Jurkat, Clone E6-1 (cell line): ENCODE measurements at places on chromosomes 2 and 18.

GRCh38 chr2:187842978-187843847, 289.0 kb upstream of the TFPI start:
- peak; percentile 57 for DNase-seq

DNA sequence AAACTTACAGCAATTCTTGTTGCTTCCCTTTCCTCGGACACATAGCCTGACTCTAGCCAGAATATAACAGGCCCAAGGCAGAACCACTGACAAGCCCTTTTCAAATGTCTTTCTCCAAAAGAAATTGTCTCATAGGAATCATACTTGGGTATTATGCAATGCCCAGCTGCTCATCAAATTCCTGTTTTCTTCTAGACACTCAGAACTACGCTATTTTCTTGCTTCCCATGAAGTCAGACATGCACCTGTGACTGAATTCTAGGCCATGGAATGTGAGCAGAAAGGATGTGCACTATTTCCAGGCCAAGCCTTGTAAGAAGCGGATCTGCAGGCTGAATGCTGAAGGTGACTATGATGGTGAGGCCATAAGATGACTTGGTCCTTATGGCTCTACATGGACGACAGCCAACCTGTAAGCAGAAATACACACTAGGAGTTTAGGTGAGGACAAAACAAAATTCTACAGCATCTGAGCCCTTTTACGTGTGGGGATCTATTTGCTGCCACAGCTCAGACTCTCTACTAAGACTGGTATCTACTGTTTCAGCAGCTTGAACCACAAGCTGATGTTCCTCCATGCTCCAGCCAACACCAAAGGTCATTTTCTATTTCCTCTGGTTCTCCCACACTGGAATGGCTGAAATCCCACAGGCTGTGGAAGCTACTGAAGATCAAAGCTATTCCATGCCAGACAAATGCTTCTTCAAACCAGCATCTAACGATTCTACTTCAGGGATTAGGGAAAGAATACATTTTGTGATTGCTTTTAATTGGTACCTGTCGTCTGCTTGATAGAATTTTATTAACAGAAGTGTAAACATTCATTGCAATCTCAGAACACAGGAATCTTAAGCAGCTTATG, 378.7 kb downstream of the RBM43 start:
- no peak for DNase-seq

DNA sequence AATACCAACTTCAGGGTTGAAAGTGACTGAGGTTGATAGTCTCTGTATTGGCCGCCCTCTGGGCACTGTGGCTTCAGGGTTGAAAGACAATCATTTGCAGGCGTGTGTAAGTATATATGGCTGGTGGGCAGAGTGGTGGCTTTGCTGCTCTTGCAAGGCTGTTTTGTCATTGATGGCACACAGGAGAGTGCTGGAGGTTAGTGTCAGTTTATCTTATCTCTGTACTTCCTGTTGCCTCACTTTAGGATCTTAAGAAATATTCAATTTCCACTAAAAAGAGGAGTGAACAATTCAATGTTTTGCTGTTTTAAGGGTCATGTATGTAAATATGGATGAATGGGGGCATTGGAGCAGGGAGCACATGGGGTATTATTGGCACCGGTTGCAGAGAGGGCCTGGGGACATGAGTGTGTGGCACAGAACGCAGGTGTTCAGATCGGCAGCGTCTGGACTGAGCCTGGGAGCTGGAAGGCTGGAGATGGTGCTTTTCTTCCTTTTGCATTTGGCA, 51.5 kb downstream of the NCK2 start:
- peak; percentile 88 for DNase-seq

GRCh38 chr2:177264209-177264692, 276 bp downstream of the NFE2L2 start:
- DNase-seq, result no peak

GRCh38 chr2:217539126-217539525, 463.7 kb downstream of the TNS1 start:
- no peak for DNase-seq

DNA sequence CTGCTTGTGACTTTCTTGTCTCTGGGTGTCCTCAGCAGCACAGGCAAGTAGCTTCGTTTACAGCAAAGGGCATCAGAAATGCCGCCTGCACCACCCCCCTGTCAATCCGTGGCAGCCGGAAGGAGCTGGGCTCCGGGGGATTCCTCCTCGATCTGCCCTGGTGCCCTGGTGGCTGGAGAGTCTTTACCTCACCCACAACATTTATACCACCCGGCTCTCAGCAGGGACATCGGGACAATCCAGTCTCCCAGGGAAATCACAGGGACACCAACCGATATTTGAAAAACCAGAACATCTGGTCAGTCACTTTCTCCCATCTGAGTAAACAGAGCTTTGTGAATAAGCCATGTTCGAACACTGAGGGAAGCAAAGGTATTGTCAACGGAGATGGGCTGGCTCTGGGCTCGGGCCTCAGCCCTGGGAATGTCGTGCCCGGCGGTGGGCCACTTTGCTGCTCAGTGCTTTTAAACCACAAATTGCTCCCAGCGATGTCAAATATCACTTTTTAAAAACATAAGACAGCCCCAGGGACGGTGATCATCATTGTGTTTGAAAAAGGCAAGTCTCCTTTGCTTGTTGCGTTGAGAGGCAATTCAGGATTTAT, 210.0 kb upstream of the SALL3 start:
- DNase-seq, result no peak

DNA sequence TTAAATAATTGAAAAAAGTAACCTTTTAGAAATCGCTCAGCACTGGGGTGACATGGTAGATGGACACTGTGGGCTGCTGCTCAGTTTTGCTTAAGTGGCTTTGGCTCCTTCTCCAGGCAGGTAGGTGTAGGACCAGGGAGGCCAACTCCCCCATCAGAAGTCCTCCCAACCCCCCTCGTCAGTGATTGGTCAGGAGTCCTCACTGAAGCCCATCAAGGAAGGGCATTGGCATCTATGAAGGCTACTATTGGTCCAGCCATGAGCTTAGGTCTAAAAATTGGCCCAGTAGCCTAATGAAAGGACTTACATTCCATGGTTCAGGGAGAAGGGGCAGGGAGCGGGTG, 34.7 kb downstream of the ST3GAL5 start:
- no peak for DNase-seq

DNA sequence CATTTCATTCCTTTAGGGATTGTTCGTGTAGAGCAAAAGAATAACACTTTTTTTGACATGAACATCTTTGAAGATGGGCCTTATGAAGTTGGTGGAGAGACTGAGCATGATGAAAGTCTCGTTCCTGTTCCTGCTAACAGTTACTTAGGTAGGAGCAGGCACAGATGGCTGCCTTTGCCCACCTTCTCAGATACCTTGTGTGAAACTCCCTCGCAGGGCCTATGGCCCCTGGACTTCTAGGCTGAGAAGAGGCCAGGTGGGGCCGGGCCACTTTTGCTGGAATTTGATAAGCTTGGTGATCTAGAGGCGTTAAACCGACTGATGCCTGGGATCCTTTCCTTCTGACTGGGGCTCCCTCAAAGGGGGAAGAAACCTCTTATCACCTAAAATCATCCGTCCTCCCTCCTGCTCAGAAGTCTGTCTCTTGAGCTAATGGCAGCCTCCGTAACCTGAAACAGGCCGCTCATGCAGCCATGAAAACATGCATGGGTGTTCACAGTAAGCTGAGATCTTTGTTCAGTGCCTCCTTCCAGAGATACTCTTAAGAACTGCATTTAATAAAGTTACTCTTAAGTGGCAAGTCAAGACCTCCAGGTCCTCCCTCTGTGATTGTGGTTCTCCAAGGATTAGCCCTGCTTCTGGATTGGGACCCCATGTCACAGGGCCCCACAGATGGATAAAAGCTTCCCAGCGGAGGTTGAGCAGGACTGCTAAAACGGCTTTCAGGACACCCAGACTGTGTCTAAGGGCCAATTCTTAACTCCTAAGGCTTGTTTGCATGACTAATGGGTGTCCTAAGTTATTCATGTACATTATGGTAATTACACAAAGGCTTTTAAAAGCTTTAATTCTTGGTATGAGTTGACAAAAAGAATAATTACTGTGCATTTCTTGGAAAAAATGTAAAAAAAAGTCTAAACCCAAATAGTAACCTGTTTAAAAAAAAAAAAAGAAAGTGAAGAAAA, 43.9 kb downstream of the ITGA6 start:
- no peak for DNase-seq

GRCh38 chr2:25304826-25305596, 36.7 kb downstream of the DNMT3A start:
- no peak for DNase-seq

GRCh38 chr18:58937887-58938267, 73.2 kb downstream of the ZNF532 start:
- DNase-seq, result no peak

DNA sequence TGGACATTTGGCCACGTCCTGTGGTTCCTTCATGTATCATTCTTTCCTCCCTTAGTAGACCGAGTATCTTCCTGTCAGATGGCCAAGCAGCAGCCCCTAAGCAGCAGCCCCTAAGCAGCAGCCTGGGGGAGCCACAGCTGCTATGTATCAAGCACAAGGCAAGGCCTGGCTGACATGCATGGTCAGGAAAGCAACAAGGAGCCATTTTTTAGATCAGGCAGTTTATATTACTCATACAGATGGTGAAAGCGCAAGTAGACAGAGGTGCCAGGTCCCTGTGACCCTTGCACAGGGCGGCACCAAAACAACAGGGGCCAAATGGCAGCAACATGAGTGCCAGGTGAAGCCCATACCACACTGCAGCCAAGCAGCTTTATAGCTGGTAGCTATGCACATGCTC, 22.1 kb downstream of the CHCHD5 start:
- no peak for DNase-seq

DNA sequence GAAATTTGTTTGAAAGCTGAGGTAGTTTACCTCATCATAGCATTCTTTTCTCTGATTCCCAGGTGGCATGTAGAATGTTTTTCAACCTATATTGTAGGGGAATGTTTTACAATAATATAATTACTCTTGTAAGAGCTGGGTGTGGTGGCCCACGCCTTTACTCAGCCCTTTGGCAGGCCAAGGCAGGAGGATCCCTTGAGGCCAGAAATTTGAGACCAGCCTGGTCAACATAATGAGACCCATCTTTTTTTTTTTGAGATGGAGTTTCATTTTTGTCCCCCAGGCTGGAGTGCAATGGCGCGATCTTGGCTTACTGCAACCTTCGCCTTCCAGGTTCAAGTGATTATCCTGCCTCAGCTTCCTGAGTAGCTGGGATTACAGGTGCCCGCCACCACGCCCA, 3.6 kb downstream of the USP39 start:
- DNase-seq, result no peak

DNA sequence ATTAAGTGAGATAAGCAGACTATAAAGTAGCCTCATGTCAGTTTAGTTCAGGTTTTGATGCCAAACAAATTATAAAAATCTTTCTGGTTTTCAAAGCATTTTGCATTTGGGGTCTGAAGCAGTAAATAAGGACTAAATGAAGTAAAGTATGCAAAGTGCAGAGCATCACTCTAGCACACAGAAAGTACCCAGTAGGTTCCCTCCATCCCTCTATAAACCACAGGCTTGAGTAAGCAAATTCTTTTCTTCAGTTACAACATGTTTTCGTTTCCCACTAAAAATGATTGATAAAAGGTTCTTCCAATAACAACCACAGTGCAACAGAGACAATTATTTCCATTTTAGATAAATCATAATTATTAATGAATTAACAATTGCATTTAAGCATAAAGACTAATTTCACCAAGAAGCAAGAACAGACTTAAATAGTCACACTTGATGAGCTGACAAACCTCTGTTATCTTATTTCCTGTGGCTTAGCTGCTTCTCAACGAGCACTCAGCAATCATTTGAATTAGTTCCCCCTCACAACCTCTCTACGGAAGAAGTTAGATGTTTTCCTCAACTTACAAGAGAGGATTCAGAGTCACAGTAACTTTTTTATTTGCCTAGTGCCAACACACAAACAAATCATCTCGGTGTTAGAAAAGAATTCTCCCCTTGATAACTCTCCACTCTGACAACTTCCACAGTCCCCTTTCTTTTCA, 249.8 kb downstream of the NBAS start:
- DNase-seq, result peak; percentile 49

DNA sequence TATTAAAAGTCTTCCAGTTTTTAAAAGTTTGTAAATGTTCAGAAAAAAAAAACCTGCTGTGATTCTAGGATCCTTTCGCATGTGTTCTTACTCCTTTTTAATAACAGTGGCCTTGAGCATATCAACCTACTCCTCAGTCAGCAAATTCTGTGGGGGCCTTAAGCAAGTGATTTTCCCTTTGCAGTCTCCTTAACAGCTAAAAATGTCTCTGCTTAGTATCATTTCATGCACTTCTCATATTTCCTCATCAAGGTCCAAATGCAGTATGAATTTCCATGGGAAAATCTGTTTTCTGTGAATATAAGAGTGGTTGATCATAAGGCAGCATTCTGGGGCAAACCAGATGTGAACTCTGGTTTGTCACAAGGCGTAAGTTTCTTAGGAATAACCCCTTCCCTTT, 2175.1 kb upstream of the PIK3C3 start:
- DNase-seq, result no peak

DNA sequence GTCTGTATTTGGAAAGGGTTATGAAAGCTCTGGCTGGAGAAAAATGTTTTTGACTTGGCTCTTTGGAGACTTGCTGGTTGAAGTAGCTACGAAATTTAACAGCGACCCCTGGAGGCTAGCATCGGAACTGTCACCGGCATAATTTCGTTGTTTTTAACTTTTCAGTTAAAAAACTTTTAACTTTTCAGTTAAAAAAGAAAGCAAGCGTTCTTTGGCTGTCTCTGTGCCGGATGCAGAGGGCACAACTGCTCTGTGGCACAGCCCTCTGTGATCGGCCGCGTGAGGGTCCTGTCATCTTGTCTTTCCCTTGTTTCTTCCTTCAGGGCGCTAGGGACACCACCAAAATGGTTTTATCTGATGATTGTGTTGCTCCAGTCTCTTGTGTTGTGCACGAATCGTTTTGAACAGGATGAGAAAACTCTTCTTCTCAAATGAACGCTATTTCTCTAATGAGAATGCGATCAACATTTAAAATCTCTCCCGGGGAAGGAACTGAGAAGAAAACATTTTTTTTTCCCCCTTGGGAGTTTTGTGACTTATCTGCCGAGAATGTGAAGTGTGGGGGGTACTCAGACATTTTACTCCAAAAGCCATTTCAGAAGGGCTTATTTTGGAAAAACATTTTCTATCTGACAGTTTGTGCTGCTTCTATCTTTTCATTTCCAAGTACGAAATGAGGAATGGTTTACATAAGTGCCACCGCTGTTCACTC, 57.1 kb downstream of the ADCYAP1 start:
- DNase-seq, result peak; percentile 87

DNA sequence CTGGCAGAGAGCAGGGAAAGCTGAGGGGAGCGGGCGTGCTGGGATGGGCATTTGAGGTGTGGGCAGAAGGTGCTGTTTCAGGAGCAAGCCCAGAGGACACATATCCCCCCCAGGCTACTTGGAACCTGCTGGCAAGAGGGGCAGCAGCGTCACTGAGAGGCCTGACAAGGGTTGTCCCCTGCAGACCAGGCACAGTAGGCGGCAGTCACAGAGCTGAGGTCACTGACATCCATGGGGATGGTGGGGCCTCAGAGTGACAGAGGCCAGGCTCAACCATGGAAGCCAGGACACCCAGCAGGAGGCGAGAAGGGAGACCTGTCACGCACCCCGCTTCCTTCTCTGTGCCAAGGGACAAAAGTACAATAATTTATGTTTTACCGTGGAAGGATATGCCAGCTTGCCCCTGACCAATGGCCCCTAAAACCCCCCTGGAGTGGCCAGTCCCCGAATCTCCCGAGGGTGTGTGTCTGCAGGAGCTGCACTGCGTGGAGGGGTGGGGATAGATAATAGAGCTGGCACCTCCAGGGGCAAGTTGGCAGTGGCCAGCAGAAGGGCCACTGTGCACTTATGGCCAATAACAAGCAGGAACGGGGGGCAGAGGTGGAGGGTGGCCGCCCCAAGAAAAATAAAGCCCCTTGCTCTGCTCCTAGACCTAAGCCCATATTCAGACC, 86.3 kb upstream of the SLC66A3 start:
- DNase-seq, result no peak

- no peak for DNase-seq
These were observed 123.2 kb downstream of the B3GNT2 start for GRCh38 chr2:62319070-62319469.
